HFFc6 (cell line): ENCODE measurements at places on chromosomes 2 and 18.
A peak's percentile ranks its signal among the peaks of the same experiment; 100 is the strongest.

DNA sequence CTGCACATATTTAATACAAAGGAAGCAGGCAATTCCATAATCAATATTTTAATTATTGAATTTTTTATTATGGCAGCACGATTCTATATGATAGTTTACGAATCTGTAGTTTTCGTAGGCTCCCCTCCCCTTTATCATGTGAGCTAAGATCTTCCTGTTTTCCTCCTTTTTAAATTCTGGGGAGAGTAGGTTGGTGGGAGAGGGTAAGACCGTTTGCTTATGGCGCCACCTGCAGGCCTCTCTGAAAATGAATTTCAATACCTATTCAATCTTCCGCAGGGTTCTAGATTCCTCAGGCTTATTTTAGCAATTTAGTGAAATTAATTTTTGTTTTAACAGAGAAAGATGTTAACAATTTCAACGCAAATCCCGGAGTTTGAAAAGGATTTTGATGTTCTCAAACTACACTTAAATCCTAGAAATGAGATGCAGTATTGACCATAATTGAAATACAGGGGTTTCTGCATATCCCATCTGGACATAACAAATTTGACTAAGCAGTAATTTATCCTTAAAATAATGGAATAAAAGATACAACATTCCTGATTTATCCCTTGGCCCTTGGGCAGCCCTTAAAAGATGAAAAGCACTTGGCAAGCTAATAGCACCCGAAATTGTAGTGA is 12.8 kb upstream of the GBX2 start:
- DNase-seq: peak; percentile 45

DNA sequence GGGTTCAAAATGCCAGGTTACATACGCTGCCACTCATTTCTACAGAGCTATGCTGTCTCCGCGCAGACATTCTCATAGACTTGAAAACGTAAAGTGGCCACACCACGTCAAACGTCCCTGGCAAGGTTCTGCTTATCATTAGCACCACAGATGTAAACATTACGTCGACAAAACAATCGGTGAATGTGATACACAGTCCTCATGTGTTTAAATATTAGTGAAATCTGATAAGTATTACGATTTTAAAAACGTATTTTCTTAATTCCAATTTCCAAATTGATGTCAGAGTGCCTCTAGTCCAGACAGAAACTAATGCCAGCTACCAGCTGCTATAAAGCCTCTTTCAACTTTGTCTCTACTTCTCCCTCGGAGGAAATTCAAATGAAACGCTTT is 1.2 kb downstream of the STK17B start:
- no peak for DNase-seq

DNA sequence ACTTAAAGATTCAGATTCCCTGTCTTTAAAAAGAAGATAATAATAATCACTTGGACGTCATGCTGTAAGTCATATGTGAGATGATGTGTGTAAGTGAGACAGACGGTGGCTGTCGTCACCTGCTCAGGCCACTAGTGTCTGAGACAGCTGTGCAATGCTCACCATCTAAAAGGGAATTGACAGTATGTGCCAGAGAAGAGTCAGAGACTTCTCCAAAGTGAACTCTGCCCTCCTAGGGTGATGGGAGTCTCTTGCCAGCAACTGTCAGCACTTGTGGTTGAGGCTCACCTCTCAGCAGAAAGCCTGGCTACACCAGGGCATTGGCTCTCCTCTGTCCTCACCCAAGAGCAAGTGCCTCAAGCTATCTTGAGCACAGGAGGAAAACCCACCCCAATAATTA is 131.6 kb upstream of the DNAJC10 start:
- DNase-seq: no peak

- peak; percentile 60 for DNase-seq
Measured at GRCh38 chr18:35029103-35029502, 12.1 kb upstream of the MAPRE2 start.

- no peak for DNase-seq
Measured at GRCh38 chr2:18332477-18332876, 228.0 kb downstream of the RDH14 start.

- DNase-seq: no peak
Measured at GRCh38 chr2:120769787-120770120, 34.1 kb downstream of the GLI2 start.

DNA sequence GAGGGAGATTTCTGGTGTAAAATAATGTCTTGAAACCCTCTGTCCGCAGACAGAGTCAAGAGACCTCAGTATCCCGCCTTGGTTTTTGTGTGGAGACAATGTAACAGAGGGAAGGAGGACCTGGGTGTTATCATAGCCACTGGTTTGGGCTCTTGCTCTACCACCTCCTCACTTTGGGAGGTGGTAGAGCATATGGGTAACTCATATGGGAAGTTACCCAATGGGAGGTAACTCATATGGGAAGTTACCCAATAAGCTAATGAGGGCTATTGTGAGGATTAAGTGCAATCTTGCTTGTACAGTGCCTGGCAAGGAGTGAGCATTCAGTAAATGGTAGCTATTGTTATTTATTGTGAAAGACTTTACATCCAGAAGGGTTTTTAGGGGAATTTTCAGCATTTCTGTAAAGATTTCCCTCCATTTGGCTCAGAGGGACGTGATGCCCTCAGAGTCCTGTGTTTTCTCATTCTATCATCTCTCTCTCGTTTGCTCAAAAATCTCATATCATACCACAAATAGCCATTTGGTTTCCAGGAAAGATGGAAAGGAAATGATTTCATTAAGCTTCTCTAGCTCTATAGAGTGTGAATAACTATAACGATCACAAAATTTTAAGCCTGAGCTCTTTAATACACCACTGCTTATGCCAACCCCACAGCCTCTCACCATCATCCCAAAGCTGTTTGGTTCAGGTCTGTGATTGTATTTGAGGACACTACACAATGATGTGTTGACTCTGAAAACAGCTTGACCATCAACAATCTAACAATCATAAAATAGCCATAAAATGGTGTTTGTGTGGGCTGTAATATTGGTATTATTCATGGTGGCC is 307.7 kb downstream of the STK39 start:
- no peak for DNase-seq

DNA sequence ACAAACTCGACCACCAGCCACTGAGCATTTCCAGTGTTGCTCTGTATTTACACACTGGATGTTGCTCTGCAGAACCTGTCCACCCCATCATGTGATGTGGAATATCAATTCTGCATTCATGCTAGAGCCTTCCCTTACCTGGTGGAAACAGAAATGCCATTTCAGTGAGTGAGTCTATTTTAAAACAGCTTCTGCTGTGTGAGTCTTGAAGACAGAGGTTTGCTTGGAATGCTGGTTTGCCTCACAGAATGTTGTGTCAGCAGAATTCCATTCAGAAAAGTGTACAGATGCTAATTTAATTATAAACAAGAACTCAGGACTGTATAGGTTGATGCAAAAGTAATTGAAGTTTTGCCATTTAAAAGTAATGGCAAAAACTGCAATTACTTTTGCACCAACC is 118.3 kb downstream of the MAP3K20 start:
- DNase-seq: peak; percentile 38

DNA sequence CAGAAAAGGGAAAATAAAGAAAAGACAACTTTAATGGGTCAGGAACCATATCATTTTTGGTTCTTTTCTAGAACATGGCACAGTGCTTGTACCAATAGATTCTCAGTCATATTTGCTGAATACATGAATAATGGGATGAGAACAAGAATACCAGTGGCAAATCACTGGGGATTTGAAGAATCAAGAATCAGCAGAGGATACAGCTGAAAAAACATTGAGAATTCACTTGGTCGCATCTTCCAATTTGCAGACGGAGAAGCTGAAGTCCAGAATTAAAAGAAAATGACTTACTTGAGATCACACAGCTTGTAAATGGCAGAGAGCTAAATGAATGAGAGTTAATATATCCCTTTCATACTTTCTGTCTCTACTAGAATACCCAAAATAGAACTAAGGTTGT is 362.2 kb downstream of the RAD51AP2 start:
- no peak for DNase-seq

DNA sequence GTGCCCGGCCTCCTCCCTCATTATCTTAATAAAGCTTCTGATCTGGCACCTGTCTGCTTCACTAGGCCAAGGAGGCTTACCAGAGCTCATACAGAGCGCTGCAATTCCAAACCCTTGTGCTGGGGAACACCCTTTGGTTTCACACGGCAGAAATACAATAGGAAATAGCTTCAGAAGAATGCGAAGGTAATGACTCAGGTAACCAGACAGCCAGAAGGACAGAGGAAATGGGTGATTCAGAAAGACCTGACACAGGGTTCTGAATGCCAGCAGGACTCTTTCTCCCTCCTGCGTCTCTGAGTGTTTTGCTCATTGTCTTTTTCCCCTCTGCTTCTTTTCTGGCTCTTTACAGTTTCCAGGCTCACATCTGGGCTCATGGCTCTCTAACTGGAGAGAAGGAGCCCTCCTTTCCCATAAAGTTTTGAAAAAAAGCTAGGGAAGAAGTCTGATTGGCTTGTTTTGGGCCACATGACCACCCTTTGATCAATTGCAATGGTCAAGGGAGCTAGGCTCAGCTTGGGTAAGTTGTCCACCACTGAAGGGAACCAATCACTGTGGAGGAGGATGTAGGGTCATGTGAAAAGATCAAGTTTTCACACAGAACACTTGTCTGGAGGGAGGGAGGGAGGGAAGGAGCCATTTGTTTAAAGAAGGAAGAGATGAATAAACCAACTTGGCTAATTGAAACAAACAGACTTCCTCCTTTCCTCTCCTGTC is 90.5 kb upstream of the UPP2 start:
- no peak for DNase-seq

GRCh38 chr2:238895891-238896600 is 48.2 kb downstream of the TWIST2 start:
- peak; percentile 93 for DNase-seq

- DNase-seq: no peak
Measured at GRCh38 chr2:144454466-144455287, 65.2 kb downstream of the ZEB2 start.

- DNase-seq: no peak
Measured at GRCh38 chr18:24404591-24404990, 7.0 kb upstream of the OSBPL1A start.

DNA sequence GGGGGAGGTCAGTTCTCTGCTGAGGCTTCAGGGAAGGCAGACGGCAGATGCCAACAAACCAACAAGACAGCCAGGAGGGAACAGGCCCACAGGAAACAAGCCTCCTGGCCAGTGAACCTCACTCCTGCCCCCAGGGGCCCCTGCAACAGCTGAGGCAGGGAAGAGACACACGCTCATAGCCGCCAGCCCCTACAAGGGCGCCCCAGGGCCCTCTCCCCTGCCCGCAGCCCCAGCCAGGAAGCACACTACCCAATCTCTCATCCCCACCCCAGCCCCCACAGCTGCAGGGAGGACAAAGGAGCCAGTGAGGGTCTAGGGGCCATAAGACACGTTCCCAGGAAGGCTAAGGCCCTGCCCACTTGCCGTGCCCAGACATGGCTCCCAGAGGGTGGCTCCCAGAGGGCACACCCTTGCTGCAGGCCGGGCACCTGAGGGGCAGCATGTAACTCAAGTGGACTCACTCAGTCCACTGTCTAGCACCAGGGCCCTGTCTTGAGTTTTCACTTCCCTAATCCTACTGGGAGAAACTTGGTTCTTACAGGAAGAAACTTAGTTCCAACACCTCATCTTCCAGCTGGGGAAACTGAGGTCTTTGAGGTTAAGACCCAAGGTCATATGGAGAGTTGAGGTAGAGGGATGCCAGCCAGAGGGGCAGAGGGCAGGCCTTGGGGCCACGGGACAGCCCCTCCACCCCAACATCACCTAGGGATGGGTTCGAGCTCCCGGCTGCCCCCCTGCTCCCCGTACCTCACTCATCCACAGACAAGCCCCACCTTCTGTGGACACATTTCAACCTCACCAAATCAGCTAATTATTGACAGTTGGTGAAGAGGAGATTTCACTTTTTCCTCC is 37.3 kb downstream of the EMX1 start:
- no peak for DNase-seq

GRCh38 chr2:11850082-11850481 is 103.7 kb downstream of the LPIN1 start:
- DNase-seq: no peak

- DNase-seq: no peak
Measured at GRCh38 chr18:63290821-63291200, 28.8 kb downstream of the BCL2 start.

- DNase-seq: no peak
Measured at GRCh38 chr18:46767217-46767616, 10.4 kb upstream of the ST8SIA5 start.

DNA sequence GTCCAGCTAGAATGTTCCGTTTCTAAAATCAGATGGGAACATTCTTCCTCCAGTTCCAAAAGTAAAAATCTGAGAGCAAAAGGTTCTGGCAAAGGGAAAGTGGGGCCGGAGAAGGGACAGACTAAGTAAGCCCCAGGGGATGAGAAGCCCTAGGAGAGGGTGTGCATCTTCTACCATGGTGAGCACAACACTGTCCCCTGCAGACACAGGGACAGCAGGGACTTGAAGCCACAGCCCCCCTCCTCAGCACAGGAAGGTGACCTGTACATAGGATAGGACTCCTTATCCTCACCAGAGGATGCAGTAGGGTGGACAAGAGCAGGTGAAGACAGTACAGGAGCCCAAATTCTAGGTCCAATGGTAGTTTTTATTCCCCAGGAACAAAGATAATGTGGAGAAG is 12.6 kb upstream of the ATRAID start:
- no peak for DNase-seq

GRCh38 chr2:150357770-150358467 is 129.5 kb downstream of the RND3 start:
- no peak for DNase-seq

GRCh38 chr2:168210895-168211570 is 36.4 kb downstream of the STK39 start:
- peak; percentile 91 for DNase-seq

DNA sequence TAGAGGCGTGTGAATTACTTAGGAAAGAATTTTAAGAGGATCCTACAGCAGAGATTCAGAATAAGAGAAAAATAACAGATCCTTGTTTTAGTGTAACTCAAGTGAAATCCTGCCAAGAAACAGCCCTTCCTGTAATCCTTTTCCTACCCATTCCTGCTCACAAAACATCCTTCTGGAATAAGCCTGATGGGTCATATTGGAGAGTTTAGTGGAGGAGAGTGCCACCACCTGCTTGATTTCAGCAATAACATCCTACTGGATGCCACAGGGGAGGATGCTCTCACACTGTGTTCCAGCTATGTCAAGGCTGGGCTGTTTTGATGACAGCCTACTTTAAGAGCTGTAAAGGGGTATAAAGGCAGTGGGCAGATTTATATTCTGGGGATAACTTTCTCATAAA is 54.8 kb upstream of the CCDC178 start:
- no peak for DNase-seq

DNA sequence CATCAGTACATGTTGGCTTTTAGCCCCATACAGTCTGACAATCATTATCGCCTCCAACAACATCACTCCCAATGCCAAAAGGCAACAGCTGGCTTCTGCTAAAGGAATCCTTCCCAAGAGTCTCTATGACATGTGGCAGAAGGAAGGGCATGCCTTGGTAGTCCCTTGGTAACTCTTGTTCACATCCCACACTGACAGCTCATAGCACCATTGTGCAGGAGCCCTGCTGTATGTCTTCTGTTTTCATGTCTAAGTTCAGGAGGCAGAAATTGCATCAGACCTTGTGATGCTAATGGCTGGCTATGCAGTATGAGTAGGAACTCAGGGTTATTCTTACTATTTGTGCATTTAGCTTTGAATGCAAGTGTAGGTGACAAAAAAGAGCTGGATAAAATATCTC is 392.1 kb downstream of the PTH2R start:
- DNase-seq: no peak
